ENCODE measurements at places on chromosomes 13 and 19.

GRCh38 chr13:34413538-34414210 lies 528.4 kb upstream of the NBEA start:
- DNase-seq, result no peak

- no peak for DNase-seq
Observed at GRCh38 chr19:52734331-52734892, 432 bp downstream of the ZNF611 start.

GRCh38 chr13:84430015-84430414 lies 547.7 kb upstream of the SLITRK1 start:
- DNase-seq, result no peak

DNA sequence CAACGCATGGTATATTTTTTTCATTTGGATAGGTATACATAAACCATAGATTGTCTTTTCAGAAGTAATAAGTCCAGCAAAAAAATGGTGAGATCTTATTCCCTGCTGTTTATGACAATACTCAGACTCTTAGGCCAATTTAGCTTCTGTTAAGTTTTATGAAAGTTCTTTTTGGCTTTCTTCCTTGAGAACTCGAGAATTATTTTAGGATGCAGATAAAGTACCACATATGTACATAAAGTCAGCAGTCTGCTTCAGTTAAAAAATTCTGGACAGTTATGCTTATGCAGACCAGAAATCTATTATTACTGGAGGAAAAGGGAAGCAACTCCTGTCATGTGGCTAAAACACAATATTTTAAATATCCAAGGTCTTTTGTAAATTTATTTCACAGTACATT lies 422.9 kb downstream of the GPC6 start:
- no peak for DNase-seq

GRCh38 chr19:48553676-48554384 lies 1.9 kb downstream of the SULT2B1 start:
- DNase-seq, result peak; percentile 58

DNA sequence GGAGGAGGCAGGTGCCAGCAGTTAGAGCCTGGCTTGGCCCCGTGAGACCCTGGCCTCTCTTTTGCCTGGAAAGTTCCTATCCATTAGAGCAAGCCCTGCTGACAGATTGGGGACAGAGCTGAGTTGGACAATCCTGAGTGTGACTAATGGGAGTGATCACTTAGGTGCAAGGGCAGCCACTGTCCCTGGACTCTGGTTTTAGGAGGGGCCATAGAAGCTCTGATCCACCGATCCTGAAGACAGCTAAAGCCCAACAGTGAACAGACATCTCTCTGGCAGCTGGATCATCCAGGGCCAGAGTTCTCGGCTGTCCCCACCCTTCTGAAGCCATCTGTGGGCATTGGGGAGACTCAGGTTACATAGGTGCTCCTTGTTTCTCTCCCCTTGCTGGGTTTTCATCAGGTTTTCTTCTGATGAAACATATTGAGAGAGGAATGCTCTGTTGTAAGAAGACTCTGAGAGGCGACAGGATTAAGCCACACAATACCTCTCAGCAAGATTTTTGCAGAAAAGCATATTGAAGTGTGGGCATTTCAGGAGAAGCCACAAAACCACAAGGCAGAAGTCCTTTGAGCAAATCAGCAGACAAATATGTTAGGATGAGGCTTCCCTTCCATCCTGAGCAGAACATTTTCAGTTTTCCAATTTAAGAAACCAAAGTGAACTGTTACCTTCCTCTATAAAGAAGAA lies 288.0 kb upstream of the MAB21L1 start:
- no peak for DNase-seq

- no peak for DNase-seq
Observed at GRCh38 chr13:49784886-49785570, 7.5 kb downstream of the KPNA3 start.

DNA sequence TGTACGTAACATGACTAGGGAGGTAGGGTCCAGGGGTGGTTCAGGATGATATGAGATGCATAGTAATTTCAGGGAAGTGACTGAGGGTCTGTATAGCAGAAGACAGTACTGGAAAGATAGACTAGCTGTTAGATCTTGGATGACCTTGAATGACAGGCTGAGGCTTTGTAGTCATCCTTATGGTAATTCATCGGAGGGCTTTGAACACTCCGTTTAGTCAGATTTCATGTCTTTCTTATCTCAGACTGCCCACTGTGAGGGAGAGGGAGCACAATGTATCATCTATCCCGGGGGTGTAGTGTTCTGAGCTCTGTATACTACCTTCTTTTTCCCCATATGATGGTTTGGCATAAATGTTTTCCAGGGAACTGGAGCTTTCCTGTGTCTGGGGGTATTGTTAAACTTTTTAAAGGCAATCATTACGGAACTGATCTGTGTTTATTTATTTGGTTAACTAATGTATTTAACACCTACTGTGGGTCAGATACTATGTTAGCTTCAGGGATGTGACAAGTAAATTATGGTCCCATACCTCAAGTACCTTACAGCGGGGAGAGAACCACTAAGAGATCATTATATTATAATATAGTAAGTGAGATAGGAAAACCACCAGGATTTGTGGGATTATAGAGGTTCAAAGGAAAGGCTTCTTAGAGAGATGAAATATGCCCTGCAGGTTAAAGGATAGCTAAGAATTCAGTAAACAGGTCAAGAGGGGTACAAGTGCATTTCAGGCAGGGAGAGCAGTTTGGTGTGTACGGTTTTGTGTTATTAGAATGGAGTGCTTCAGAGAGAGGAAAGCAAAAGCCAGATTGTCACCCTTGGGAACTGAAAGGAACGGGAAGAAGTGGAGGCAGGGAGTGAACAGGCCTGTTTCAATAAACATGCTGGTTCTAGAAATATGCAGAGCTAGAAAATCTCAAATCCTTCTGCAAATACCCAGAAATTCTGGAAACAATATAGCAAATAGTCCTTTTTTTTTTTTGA lies 164.8 kb upstream of the KL start:
- no peak for DNase-seq

- peak; percentile 60 for DNase-seq
Observed at GRCh38 chr19:2610637-2611482, 91.6 kb downstream of the GNG7 start.

GRCh38 chr13:24328145-24328544 lies 18.8 kb downstream of the C1QTNF9 start:
- DNase-seq, result no peak

- DNase-seq, result no peak
Observed at GRCh38 chr13:110245416-110245899, 61.5 kb downstream of the COL4A1 start.

DNA sequence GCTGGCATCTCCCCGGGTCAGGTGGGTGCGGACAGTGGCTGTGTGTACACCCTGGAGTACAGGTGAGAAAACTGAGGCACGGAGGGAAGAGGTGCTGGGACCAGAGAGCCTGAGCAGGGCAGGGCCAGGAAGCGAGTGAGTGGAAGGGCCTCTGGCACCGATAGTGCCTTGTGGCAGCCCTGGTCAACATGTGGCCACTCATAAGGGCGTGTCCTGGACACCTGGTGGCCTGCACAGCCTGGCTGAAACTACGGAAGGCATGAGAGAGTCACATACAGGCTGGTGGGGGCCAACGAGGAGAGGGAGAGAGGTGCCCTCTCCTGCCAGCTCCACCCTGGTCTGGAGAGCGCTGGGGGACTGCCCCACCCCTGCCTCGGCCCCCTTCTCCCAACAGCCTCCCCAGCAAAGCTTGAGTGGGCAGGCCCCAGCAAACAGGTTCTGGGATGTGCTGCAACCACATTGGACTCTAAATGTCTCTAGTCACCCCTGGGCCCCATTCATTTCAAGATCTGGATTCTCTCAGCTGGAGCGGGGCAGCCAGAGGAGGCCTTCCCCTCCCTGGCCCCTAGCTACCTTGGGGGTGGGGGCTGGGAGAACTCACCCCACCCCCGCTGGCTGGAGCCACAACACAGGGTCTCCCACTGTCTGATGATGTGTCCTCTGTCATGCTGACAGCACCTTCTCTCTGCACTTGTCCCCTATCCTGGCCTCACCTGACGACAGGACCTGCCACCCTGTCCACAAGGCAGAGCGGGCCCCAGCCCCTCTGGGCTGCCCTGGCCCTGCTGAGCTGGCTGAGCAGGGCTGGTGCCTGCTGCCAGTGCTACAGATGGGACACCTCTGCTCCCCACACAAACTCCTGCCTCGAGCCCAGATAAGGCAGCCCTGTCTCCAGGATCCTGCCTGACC lies 5.8 kb downstream of the CBARP start:
- DNase-seq, result no peak

DNA sequence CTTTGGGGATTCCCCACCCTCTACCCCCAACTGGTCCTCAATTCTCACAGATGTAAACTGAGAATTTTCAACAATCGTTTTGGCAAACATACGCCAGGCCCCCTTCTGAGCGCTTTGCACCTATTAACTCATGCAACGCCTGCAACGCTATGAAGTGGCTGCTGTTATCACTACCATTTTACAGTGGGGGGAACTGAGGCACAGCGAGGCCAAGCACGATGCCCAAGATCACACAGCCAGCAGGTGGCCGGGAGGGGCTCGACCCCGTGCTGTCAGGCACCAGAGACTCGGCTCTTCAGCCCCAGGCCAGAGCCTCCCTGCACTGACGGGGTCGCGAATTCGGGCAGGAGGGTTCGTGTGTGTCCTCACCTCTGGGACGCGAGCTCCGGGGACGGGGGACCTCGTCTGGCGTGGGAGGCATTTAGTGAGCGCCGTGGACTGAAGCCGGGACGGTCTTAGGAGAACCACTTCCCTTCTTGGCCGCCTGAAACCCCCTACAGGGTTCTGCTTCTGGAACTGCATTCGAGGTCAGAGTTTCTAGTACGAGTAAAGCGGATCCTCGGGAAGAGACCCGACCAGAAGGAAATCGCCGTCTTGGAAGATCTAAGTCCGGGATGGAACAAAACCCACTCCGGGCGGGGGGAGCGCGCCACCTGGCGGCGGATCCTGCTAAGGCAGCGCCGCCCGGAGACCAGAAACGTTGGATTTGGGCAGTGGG lies 21.0 kb downstream of the ZNF114 start:
- peak; percentile 56 for DNase-seq

DNA sequence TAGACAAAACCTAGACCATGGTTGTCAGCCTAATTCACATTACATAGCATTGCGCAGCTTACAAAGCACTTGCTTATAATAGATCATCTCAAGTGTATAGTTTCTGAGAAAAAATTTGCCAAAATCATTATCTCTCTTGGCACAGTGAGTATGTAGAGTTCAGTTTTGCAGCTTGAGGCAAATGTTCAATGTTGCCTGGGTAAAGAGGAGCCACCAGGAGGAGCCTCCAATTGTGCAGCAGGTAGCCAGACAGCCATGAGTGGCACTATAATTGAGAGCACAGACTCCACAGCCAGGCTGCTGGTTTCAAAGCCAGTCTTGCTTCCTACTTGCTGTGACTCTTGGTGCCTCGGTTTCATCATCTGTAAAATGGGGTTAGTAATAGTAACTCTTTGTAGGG lies 24.0 kb upstream of the OLFM4 start:
- DNase-seq, result no peak

GRCh38 chr13:29448174-29448573 lies 147.3 kb downstream of the SLC7A1 start:
- DNase-seq, result no peak

GRCh38 chr19:18761531-18762110 lies 29.5 kb downstream of the COMP start:
- no peak for DNase-seq

- DNase-seq, result no peak
Observed at GRCh38 chr19:4376991-4377781, 23.2 kb downstream of the SH3GL1 start.

DNA sequence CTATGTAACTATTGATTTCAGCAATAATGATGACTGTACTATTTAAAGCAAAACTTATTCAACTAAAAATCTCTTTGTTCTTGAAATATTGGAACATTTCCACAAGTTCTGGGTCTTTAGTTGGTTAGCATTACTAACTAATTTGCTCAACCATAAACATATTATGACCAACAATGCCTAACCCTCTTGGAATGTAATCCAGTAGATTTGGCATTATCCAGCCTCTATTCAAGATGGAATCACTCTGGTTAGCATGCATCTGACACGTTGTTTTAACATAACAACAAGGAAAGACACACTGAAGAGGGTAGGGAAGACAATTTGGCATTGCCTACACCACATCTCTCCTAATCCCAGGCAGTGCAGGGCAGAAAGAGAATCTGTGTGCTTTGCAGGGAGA lies 941.3 kb upstream of the PCDH20 start:
- DNase-seq, result no peak

GRCh38 chr19:5417495-5418436 lies 37.5 kb upstream of the ZNRF4 start:
- no peak for DNase-seq

DNA sequence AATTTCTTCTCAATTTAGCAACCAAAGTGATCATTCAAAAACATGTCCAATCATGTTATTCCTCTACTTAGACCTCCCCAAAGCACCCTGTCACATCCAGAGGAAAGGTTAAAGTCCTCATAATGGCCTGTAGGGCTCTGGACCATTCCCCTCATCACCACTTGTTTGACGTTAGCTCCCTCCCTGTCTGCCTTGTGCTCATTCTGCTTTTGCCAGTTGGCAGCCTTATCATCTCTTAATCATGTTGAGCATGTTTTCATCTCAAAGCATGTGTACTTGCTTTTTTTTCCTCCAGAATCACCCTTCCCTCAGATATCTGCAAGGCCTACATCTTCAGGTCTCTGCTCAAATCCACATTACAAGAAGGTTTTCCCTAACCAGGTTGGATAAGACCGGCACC lies 25.9 kb downstream of the UBAC2 start:
- DNase-seq, result no peak

GRCh38 chr13:36612230-36612629 lies 61.6 kb upstream of the SERTM1 start:
- no peak for DNase-seq

DNA sequence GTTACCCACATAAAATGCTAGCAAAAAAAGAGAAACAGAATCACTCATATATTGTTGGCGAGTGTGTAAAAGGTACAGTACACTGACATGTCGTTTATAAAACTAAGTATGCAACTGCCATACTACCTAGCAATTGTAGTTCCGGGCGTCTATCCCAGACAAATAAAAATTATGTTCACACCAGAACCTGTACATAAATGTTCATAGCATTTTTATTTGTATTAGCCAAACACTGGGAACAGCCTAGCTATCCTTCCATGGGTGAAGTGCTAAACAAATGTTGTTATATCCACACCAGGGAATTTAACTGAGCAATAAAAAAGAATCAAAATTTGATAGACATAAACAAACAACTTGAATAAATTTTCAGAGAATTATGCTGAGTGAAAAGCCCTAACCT lies 28.9 kb upstream of the POSTN start:
- DNase-seq, result no peak

Measured in HS-5 (cell line).